Stimulated activated CD8-positive, alpha-beta memory T cell treated with anti-CD3 and anti-CD28 coated beads, Interleukin-4, amount 100 ng/mL, for 1 hour (primary cell): ENCODE measurements at places on chromosomes 12 and 14.

GRCh38 chr14:73630009-73630780 is 14.6 kb upstream of the DNAL1 start:
- no peak for DNase-seq

- DNase-seq: no peak
Observed at GRCh38 chr12:6917491-6918231, 3.3 kb downstream of the ENO2 start.

- DNase-seq: no peak
Observed at GRCh38 chr14:90757452-90757851, 58.8 kb downstream of the TTC7B start.

- no peak for DNase-seq
Observed at GRCh38 chr14:62691647-62692489, 353.4 kb downstream of the KCNH5 start.

DNA sequence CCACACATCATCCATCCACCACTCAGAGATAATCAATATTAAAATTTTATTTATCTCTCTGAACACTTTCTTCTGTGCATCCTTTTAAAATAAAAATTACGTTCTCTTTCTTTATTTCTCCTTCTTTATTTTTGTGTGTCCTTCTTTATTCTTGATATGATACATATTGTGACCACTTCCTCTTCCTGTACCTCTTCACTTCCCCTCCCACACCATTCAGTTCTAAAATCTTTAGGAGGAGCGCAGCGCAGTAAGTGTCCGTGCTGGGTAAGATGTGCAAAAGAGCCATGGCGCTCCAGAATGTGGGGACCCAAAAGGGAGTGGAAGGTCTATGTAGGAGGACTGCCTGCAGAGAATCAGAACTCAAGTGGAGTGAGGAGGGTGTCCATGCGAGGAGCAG is 256.7 kb downstream of the ITPR2 start:
- no peak for DNase-seq

- no peak for DNase-seq
Observed at GRCh38 chr14:51208982-51209381, 31.1 kb upstream of the TMX1 start.
